Activated T-helper 1 cell treated with anti-CD3 and anti-CD28 coated beads, Interleukin-2, amount 50 U/mL, for 16 hours (primary cell): ENCODE measurements at places on chromosomes 12 and 14.

GRCh38 chr14:46344327-46344937 is 307.1 kb downstream of the RPL10L start:
- DNase-seq = no peak

GRCh38 chr14:57797160-57797559 is 68.7 kb downstream of the SLC35F4 start:
- no peak for DNase-seq

GRCh38 chr14:68663385-68664076 is 129.3 kb downstream of the ZFP36L1 start:
- peak; percentile 17 for DNase-seq

DNA sequence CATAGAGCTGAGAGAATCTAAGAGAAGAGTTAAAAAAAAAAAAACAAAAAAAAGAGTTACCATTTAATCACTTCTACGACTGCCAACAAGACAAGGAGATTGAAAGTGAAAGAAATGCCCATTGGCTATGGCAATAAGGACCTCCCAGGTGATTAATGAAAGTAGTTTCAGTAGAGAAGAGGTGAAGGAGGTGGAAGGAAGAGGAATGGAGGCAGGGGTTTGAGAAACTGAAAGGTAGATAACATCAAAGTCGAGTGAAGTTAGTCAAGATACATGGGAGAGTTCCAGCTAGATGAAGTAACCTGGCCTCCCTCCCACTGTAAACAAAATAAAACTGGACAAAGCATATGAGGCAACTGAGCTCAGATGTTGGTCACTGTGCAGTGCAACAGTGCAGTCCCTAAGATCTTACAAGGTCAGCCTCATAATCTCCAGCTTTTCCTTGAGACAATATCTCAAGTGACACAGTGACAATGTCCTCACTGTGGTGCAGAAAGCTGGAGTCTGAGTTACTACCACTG is 118.0 kb upstream of the CCDC198 start:
- no peak for DNase-seq

- DNase-seq = no peak
Measured at GRCh38 chr12:70756118-70756517, 118.9 kb upstream of the PTPRB start.

- DNase-seq = no peak
Measured at GRCh38 chr14:71411738-71412137, 504.5 kb downstream of the PCNX1 start.

GRCh38 chr12:67498991-67499390 is 149.6 kb upstream of the DYRK2 start:
- DNase-seq = no peak

GRCh38 chr12:59570145-59570544 is 25.7 kb upstream of the SLC16A7 start:
- DNase-seq = no peak

GRCh38 chr14:32043624-32044023 is 33.5 kb upstream of the ARHGAP5 start:
- no peak for DNase-seq

- DNase-seq = no peak
Measured at GRCh38 chr14:29671034-29671433, 256.6 kb downstream of the PRKD1 start.

GRCh38 chr12:104122298-104122697 is 15.7 kb downstream of the NFYB start:
- no peak for DNase-seq

DNA sequence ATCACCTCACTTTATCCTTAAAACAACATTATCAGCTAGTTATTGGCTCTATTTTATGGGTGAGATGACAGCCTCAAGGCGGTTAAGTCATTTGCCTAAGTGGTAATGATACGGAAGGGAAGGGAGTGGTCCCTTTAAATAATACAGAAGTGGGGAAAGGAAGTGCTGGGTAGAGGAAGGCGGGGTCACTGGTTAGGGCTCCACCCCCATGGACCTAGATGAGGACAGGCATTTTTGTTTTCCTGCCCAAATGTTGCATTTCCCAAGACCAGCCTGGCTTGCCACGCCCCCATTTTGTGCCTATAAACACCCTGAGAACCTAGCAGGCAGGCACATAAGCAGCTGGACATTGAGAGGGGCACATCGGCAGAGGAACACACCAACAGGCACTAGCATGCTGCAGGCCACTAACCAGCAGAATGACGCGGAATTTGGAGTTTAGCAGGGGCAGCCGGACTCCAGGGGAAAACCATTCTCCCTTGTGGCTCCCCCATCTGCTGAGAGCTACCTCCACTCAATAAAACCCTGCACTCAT is 100.9 kb downstream of the EPS8 start:
- DNase-seq = no peak

DNA sequence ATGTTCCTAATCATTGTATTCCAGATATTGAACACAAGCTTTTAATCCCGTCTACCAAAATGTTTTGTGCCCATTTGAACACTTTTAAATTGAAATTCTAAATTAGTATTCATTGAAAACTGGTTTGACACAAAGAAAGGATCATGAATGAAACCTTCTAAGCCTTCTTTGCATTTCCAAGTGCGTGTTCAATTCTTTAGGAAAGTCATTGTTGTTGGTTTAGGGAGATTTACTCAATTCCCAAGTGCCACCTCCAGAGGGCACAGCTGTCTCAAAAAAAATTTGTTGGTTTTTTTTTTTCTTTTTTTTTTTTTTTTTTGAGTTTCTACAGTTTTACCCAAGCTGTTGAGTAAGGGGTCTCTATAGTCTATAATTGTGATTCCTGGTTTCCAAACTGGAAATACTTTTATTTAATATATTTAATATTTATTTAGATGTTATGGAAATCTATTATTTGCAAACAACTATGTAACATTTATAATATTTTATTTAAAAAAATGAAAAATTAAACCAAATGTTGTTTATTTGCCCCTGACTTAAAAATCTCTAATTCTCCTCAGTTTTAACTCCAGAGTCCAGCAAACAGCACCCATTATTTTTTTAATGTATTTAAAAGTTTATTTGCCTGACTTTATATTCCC is 79.9 kb downstream of the NEDD1 start:
- DNase-seq = no peak

DNA sequence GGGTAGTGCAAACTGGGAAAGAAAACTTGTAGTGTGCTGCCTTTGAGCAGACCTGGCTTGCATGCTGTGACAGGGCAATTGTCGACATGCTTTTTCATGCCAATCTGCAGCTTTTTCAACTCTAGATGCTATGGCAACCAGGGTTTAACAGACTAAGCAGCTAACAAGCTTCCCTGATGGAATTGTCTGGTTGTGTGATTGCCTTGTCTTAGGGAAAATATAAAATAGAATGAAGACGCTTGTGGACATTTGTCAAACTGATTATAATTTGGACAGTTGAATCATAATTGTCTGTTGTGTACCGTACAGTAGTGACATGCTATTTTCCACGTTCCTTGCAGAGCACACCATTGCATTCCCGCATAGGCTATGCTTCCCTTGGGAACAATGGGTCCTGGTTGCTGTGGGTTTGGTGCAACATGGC is 113.0 kb downstream of the FOXG1 start:
- DNase-seq = no peak

GRCh38 chr12:115213538-115214016 is 529.6 kb upstream of the TBX3 start:
- no peak for DNase-seq

DNA sequence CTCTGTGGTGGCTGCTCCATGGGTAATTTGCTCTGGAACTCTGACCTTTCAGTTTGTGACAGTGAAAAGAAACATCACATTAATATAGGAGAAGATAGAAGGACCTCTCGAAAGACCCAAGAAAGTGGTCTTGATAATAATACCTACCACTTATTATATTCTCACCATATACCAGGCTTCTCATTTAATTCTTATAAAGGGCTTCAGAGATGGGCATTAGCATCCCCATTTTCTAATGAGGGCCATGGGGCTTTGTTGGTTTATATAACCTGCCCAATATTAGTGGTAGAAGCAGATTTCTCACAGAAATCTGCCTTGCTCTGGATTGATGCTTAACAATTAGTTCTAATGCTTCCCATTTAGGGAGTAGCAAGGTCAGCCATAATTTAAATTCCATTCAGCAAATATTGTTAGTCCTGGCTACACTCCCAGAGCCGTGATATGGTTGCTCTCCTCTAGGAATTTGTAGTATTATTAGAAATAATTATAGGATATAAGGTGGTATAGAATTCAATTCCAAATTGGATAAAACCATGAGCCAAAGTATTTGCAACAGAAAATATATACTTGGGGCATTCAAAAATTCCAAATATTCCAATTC is 7.4 kb upstream of the AMIGO2 start:
- no peak for DNase-seq

DNA sequence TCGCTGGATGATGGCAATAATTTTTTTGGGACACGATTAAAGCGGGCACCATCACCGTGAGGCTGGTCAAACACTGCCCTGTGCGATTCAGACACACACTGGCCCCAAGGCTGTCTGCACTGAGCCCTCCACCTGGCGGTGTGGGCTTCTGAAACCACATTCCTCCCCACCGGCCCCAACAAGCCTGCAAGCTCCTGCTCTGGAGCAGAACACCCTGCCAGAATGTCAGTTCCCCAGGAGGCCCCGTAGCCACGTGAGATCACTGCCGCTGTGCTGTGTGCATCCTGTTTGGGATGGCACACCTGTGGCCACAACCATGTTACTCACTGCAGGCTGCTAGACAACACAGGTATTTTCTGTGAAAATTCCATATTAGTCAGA is 7.9 kb downstream of the GSC start:
- DNase-seq = no peak

DNA sequence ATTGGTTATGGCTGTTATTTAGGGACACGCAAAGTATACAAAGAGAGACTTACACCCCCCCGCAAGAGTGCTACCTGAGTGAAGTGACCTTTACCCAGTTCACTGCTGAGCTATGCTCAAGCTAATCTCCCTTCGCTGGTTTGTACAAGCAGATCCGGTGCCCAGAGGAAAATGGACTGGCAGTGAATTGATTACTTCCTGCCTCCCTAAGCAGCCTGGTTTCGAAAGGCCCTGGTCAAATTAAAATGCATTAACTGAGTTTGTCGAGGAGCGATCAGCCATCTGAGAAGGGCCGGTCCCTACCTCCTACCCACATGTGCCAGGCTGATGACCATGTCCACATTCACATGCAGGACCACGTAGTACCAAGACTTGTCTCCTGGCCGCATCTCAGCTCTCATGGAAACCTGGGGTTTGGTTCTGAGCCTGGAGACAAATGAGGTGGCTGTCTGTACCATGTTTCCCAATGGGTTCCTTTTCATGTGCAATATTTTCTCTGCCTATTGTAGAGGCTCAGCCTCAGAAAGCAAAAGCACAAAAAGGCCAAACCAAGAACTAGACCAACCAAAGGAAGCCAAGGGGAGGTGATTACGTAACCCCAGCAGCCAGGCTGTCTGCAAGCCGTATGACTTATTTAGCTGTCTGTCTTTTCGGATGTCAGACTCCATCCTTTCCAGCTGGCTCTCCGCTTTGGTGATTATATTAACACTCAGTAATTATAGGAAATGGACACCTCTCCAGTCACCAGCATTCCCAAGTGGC is 284.7 kb upstream of the PWP1 start:
- DNase-seq = no peak

- DNase-seq = no peak
Measured at GRCh38 chr14:73461478-73462047, 3.2 kb upstream of the NUMB start.

- DNase-seq = no peak
Measured at GRCh38 chr12:89880690-89881350, 172.2 kb upstream of the ATP2B1 start.

DNA sequence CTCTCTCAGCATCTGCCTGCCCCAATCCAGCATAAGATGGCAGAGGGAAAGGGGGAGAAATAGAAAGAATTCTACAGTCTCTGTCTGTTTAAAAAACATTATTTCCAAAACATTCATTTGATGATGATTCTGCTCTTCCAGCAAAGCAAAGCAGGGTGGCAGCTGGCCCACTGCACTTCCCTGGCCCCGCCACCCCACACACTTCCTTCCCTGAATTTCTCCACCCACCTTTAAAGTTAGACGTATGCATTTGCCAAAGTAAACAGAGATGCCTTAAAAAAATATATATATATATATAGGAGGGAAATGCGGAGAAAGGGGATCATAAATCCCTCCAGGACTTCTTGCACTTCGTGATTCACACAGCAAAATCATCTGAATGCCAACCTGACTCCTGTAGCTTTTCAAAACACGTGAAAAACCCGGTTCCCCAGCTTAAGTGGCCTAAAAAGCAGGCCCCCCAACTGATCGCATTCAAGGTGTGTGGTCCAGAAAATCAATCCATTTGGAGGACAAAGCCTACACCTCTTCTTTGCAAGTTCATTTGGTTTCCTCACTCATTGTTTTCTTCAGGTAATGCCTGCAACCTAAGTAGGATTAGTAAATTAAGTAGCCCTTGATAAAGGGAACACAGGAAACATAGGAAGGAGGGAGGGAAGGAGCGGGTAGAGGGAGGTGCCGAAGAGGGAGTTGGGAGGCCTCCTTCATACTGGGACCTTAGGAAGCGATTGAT is 68.8 kb downstream of the LLPH start:
- DNase-seq = no peak

DNA sequence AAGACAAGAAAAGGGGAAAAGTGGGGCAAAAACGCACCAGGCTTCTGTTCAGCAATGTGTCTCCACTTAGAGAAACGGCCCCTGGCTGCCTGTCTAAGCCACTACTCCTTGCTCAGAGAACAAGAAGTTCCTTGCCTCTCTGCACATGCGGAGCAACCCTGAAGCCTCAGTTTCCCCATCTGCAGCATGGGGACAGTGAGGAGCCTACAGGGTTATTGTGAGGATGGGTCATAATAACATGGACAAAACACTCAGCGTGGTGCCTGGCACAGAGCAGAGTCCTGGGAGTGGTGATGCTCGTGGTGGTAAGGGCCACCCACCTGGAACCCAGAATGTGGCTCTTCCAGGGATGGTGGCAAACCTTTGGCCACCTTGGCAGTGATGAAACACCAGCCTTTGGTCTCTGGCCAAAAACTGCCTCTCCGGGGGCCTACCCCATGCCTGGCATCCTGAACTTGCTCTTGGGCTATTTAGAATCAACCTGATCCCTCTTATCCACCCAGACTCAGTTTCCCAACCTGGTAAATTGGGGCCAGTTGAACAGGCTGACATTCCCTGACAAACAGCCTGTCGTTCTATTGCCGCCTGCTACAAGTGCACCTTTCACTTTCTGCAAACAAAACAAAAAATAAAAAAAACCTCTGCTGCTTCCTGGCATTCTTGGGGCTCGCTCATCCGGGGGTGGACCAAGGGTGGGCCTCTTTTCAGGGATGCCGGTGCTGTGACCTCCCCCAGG is 56.5 kb upstream of the DLK1 start:
- DNase-seq = no peak
